Activated CD8-positive, alpha-beta memory T cell treated with anti-CD3 and anti-CD28 coated beads for 4 hours (primary cell): ENCODE measurements at places on chromosomes 3 and 15.

DNA sequence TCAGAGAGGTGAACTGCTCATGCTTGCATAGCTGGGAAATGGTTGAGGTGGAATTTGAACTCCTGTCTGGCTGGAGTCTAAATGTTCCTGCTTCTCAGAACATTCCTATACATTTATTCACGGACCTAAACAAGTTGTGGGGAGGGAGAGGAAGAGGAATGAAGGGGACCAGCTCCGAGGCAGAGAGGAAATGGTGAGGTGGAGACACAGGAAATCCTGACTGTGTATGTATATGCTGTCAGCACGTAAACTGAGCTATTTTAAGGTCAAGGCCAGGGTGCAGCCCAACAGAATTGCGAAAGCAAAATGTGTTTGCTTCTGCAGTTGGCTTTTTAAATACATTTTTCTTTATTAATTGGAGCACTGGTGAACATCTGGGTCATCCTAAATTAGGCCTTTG, 74.1 kb upstream of the POMGNT2 start:
- peak; percentile 13 for DNase-seq

DNA sequence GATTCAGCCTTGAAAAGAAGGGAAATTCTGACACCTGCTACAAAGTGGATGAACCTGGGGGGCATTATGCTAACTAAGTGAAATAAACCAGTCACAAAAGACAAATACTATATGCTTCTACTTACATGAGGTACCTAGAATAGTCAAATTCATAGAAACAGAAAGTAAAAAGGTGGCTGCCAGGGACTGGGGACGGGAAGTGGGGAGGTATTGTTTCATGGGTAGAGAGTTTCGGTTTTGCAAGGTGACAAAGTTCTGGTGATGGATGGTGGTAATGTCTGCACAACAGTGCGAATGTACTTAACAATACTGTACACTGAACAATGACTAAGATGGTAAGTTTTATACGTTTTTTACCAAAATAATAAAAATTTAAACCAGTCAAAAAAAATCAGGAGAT, 4.8 kb downstream of the IDH2 start:
- peak; percentile 28 for DNase-seq

- DNase-seq, result no peak
These were observed 22.7 kb upstream of the ZBTB20 start for GRCh38 chr3:115169808-115170207.

- no peak for DNase-seq
These were observed 80.9 kb downstream of the LRRC3B start for GRCh38 chr3:26703519-26703918.

GRCh38 chr3:88773766-88774165, 333.7 kb upstream of the EPHA3 start:
- no peak for DNase-seq

DNA sequence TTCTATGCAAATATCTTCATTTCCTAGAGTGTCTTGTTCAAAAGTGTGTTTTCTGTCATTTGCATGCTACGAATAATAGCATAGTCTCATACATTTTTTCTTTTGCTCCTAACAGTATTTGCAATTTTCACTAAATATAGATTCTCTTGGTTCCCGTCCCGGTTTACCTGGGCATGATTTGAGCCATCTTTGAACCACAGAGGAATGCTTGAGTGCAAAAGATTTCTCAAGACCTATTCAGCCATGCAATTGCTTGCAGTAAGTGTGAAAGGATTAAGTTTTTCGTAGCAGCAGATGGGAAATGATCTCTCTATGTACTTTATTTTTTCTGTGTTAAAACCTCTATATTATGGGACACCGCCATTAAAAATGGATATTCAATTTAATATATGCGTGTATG, 733.0 kb downstream of the ZPLD1 start:
- no peak for DNase-seq

DNA sequence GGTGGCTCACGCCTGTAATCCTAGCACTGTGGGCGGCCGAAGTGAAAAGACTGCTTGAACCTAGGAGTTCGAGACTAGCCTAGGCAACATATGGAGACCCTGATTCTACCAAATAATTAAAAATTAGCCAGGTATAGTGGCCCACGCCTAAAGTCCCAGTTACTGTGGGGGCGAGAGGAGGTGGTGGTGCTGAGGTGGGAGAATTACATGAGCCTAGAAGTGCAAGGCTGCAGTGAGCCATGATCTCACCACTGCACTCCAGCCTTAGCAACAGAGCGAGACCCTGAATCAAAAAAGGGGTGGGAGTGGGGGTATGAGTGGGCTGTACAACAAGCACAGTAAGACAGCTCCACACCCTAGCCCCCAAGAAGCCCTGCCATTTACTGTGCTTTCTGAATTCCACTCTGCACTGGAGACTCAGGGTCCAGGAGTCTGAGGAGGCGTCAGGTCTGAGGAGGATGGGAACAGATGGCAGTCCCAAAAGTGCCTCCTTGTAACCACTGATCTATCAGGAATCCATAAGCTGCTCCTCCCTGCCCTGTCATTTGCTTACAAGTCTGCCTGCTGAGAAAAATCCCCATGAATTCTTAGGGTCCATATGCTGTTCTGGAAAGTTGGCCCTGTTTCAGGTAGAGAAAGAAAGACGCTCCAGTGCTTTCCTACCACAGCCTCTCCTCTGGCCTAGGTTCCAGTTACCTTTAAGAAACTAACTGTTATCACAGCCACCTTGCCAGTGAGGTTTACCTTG, 171.1 kb downstream of the MAGI1 start:
- DNase-seq, result no peak

GRCh38 chr3:71517271-71517791, 66.2 kb downstream of the FOXP1 start:
- DNase-seq, result no peak
